Right forelimb (tissue), 1 donor: ENCODE measurements at places on chromosomes 3 and 15.
A peak's percentile ranks its signal among the peaks of the same experiment; 100 is the strongest.

GRCh38 chr3:191915712-191916111, 454.7 kb downstream of the PYDC2 start:
- no peak for DNase-seq

DNA sequence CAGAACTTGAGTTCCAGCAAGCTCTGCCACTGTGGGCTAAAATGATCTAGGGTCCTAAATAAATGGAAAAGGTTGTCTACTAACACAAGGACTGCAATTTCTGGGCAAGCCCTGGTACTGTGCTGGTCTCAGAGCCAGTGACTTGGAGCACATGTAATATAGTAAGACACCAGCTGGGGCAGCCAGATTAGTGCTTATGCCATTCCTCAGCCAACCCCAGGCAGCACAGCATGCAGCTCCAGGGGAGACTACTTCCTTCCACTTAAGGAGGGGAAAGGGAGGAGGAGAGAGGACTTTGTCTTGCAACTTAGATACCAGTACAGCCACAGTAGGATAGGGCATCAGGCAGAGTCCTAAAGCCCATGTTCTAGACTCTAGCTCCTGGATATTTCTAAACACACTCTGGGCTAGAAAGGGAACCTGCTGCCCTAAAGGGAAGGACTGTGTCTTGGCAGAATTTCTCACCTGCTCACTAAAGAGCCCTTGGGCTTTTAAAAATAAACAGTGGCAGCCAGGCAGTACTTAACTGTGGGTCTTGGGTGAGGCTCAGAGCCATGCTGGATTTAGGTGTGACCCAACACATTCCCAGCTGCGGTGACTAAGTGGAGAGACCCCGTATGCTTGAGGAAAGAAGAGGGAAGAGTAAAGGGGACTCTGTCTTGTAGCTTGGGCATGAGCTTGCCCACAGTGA, 223.7 kb upstream of the BCHE start:
- DNase-seq: no peak

GRCh38 chr15:100672959-100673358, 70.6 kb downstream of the ASB7 start:
- no peak for DNase-seq

DNA sequence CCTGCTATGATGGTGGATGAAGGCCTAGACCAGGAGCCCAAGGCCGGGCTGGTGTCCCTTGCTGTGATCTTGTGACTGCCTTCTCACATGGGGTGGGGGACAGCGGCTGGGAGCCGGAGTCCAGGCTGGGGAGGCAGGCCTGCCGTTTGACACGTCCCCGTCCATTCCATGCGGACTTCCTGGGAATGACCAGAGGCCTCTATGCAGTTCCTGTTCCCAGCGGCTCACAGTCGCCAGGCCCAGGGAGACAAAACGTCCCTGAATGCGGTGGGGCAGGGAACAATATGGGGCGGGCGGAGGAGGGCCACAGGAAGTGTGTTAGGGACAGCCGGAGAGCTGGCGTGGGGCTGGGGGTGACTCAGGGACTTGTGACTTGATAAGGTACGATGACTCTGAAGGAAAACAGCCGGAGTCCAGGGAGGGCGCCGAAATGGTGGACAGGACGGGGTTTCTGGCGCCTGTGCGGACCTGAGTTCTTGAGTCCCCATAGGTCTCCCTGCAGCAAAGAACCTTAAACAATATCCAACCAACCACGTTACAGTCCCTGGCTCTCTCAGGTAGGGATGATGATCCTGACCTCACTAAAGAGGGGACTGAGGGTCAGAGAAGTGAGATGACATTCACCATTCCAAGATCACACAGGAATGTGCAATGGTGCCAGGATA, 40.5 kb upstream of the SMAD6 start:
- DNase-seq: no peak

- DNase-seq: no peak
These were observed 403.2 kb downstream of the ZIC1 start for GRCh38 chr3:147812186-147812911.

GRCh38 chr3:31743331-31744089, 210.8 kb downstream of the STT3B start:
- no peak for DNase-seq

- DNase-seq: peak; percentile 72
These were observed 27.6 kb downstream of the SLC28A1 start for GRCh38 chr15:84911879-84912660.

- DNase-seq: no peak
These were observed 52.9 kb upstream of the LIMD1 start for GRCh38 chr3:45541326-45542321.

DNA sequence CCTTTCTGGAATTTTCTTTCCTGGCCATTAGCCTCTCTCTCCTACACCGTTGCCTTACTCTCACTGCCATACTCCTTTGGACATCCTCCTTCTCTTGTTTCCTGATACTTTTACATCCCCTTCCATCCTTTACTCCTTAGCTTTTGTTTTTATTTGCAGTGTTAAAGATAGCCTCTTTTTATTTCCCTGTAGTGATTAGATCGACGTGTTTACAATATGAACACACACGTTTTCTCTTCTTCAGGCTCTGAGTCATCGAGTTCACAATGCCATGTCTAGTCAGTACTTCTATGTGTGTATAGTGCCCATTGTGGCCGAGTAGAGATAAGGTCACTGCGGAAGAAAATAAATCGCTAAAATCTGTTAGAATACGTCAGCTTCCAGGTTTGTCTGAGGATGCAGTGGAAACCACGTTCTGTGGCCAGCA, 208.5 kb downstream of the LPP start:
- no peak for DNase-seq

GRCh38 chr15:38535491-38536200, 29.0 kb downstream of the RASGRP1 start:
- no peak for DNase-seq

DNA sequence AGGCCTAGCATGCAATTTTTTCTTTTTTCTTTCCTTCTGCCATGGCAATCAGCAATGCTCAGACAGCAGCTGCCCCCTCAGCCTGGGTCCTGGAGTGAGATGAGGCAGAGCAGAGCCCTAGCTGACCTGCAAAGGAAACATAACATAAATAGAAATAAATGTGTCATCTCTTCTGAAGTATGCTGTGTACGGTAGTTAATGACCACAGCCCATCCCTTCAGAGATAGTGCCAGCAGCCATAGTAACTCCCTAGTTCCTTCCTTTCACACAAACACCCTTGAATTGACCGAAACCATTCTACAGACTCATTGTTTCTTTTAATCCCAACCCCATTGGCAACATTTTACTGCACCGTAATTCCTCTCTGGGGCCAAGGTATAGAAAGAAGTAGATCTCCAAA, 8.4 kb upstream of the CD47 start:
- no peak for DNase-seq

DNA sequence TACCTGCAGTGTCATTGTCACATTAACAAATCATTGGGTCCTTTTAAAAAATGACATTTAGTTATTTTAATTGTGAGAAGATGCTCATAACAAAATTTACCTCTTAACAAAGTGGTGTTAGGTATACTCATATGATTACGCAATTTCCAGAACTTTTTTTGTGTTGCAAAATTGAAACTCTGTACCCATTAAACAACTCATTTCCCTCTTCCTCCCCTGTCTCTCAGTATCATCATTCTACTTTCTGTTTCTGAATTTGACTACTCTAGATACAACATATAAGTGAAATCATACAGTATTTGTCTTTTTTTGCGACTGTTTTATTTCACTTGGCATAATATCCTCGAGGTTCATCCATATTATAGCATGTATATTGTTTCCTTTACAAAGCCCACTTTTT, 58.7 kb upstream of the CHST2 start:
- DNase-seq: no peak

- no peak for DNase-seq
These were observed 37.3 kb downstream of the STARD5 start for GRCh38 chr15:81286621-81287121.

DNA sequence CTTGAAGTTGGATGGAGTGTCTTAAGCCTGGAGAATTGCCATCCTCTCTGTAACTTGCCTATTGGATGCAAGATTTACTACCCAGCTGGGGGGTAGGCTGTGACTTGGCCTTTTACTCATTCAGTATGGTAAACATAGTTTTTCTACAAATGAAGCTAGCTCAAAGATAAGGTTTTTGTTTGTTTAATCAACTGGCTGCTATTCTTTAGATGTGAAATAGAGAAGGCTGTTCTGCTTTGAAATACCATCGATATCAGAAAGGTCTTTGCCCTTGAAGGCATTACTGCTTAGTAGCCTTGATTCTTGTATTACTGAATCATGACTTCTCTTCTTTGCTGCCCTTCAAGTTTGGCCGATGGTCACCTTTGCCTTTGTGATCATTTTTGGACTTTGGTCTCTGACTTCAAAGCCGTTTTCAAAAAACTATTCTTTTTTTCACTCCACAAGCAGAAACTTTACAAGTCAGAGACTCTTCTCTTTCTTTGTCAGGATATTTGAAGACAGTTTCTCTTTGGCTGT, 83.1 kb downstream of the GAP43 start:
- DNase-seq: no peak

DNA sequence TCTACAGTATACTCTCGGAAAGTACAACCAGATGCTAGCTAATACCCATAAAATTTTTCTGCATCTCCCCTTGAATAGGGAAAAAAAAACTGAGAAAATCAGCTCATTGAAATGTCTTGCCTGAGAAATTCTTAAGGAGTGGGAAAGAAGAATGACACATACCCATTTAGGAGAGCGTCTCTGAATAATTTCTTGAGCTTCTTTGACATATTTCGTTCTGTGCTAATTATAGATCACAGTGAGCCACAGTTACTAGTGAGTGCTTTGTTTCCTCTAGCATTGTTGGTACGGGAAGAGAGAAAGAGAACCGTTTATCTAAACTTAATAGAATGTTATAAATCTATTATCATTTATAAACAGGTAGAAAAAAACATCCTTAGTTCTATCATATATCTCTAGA, 588.4 kb downstream of the UNC13C start:
- no peak for DNase-seq

- DNase-seq: no peak
These were observed 46.7 kb downstream of the PRTG start for GRCh38 chr15:55696221-55696620.

GRCh38 chr3:29668728-29669127, 387.9 kb downstream of the RBMS3 start:
- DNase-seq: no peak

- no peak for DNase-seq
These were observed 240.3 kb downstream of the FGF12 start for GRCh38 chr3:192487033-192487432.

- DNase-seq: no peak
These were observed 311.5 kb downstream of the EDEM1 start for GRCh38 chr3:5498981-5499380.

DNA sequence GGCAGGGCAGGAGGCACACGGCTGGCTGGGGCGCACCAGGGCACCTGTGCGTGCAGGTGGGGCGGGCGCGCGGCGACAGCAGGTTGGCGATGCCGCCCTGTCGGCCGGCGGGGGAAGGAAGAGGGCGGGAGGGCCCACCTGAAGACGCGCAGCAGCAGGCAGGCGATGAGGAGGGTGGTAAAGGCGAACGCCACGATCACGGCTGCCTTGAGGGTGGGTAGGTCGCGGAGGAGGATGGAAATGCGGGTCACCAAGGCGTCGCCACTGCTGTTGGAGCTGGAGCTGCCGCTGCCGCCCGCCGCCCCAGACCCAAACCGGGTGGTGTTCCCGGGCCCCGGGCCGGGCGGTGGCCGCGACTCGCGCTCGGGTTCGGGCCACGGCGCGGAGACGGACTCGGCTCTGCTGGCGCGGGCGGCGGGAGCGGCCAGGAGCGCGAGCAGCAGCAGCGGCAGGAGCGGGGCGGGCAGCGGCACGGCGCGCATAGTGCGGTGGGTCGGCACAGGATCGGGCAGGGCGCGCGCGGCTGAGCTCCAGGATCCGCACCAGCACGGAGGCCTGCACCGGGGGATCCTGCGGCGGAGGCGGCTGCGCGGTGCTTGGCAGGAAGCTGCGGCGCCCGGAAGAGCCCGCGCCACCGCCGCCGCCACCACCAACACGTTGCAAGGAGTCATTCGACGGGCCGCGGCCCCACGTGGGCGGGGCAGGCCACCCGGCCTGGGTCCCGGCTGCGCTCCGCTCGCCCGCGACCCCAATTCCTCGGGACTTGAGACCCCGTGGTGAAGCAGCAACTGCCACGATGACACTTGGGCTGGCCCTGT, at the start of gene FAM174B:
TSS of gene FAM174B (minus strand) at position 598 of the 818 bp plus-strand sequence.
- DNase-seq: peak; percentile 71

DNA sequence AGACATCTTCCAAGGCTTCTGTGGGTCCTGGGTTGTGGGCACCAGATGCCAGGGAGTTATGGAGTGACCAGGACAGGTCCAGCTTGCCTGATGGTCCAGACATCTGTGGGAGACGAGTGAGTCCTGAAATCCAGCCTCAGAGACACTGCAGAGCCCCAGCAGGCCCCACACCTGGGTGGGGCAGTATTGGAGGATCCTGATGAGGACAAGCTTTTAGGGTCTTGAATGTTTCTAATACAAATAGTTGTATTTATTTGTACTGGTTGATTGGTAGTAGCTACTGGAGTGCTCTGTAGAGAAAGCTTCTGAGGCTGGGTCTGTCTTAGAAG, 67.5 kb upstream of the PRR23C start:
- no peak for DNase-seq

DNA sequence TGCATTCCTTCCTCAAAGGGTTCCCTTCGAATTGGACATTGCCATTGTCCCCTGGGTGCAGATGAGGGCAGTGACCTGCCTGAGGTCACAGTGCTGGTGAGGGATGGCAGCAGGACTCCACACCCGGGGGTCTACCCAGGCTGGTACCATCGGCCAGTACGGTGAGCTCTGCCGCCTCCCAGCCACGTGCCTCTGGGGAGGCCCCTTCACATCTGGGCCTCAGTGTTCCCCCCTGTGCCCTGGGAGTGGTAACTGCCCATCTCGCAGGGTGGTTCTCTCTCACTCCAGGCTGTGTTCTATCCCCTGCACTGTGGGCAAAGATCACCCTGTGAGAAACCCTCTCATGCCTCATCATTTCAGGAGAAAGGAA, 99.4 kb upstream of the IQSEC1 start:
- no peak for DNase-seq

GRCh38 chr3:138347960-138348753, at the start of gene MRAS:
MRAS (plus strand) TSS chr3:138348579; CDS start chr3:138372884, 24,305 bp downstream.
- peak; percentile 83 for DNase-seq

- peak; percentile 61 for DNase-seq
These were observed 133.7 kb upstream of the UBE2E1 start for GRCh38 chr3:23671851-23672589.

DNA sequence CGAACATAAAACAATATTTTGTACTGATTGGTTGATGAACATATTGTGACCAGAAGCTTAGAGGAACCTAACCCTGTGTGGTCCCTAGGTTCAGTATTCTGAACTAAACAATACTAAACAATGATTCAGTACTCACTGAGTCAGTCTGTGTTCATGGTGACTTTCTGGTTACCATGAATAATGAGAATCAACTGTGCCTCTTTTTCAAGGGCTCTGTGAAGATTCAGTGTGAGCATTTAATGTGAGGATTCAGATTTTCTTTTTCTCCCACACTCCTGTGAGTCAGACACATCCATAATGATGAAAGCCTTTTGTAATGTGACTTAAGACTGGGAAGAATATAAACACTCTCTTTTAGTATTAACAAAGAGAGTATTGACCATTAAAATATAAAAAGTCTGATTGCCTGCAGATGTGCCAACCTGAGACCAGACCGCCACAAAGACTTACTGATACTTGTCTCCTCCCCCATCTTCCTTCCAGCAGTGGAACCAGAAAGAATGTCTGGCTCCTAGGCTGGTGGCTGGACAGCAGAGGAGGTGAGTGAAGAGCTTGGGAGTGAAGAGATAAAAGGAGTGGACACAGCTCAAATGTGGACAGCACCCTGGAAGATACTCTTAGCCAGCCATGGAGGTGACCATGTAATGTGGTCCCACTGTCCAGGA, 17.6 kb upstream of the ACTL6A start:
- DNase-seq: no peak

- peak; percentile 82 for DNase-seq
These were observed 17.3 kb downstream of the C3orf18 start for GRCh38 chr3:50550079-50550736.
